ENCODE measurements at places on chromosomes 11 and 22. TPM values are rescaled to one million over a fixed set of nuclear protein-coding genes. Genes with fewer than 3 reads are reported as not detected.

The OR8G1 gene
- under 0.01 TPM for total RNA-seq

The BARX2 gene
- total RNA-seq, result not detected

The VEGFB gene
- total RNA-seq, result 17.7 TPM

The RAB38 gene
- 0.64 TPM for total RNA-seq

The LMO2 gene
- under 0.01 TPM for total RNA-seq

The CHRM1 gene
- total RNA-seq, result not detected

DNA sequence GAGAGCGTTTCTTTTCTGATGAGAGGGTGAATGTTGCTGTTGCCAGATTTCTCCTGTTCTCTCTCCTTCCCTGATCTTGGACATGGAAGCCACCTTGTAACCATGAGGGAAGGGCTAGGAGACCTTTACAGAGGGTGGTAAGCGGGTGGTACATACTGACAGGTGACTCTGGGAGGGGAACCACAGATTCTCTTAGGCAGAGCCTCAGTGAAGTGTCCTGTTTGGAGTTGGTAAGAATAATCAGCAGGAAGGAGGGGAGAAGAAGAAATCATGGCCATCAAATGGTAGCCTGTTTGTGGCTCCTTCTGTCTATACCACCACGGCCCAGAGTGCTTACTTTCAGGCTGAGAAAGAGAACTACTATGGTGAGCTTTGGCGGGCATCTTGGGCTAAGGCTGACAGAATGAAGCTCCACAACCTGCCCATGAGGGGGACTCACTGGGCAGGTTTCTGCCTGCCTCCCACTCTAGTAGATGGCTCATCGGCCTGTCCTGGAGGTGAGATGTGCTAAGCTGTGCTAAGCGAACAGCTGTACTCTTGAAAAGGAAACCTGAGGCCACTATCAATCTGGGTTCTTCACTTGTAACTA lies 55.3 kb upstream of the CLTCL1 start:
- DNase-seq, result no peak

DNA sequence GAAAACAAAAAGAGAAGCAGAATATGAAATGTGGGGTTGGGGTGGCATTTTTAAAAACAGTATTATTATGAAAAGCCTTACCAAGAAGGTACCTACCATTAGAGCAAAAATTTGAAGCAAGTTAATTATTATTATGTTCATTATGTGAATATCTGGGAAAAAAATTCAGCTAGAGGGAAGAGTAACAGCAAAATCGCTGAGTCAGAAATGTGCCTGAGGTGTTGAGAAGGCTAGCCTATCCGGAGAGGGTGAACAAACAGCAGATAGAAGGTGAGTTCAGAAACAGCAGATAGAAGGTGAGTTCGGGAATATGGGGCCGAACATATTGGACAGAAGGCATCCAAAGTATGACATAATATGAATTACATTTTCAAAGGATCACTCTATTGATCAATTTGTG lies 536.8 kb upstream of the ANO5 start:
- no peak for DNase-seq

GRCh38 chr11:99505316-99505715 lies 484.6 kb downstream of the CNTN5 start:
- peak; percentile 70 for DNase-seq

DNA sequence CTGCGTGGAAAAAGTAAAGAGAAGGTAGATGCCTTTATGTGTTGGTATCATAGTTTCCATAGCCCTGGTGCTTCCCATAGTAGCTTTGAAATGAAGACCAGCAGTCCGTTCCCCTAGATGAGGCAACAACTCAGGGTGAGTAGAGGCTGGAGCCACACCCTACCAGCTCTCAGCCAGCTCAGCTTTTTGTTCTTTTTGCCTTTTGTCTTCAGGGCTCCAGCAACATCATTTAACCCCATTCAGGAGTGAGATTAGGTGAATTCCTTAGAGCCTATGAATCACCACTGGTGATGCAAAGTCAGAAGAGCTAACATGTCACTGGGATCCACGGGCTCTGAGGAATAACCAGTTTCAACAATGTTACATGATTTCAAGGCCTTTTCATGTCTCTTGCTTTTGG lies 14.0 kb upstream of the SESN3 start:
- DNase-seq, result no peak

GRCh38 chr11:75388386-75389275 lies 10.7 kb upstream of the RPS3 start:
- peak; percentile 78 for DNase-seq

DNA sequence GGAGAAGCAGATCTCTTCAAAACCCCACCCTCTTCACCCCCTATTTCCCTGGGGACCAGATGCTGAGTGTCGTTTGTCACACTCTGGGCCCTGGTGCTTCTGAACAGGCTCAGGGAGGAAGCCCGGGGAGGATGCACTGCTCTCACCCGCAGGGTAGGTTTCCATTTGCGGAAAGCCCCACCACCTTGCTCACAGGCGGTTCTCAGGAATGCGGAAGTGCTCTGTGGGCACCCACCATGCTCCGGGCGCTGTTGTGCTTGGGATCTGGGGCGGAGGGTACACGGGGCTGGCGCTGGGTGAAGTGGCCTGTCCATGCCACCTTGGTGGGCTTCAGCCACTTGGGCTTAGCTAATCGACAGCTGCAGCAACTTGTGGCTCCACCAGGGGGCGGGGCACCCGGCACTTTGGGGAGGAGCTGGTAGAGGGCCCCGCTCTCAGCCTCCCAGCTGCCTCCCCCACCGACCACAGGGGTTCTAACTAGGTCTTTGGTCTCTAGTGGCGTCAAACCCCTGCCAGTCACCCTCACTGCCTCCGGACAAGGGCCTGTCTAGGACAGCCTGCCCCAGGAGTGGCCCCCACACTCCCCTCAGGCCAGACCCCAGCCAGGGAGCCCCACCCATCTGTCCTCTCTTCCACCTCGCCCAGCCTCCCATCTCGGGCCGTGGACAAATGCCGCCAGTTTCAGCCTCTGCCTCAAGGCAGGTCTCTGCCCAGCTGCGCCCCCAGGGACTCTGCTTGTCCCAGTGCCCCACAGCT lies 7.4 kb downstream of the NDUFV1 start:
- DNase-seq, result peak; percentile 32

DNA sequence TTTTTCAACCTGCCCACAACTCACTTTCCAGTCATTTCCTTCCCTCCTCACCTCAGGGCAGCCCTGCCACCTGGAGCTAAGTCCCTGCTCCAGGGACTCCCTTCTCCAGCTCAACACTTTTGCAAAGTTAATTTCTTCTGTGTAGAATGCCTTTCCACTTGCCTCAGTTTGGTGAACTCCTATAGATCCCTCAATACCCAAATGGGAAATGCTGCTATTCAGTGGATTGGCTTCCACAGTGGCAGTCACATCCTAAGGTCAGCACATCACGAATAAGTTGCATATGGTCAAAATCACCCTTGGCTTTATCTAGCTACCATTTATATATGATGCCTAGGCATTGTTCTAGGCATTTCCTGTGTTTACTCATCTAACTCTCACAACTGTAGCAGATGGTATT lies 23.6 kb downstream of the GDPD5 start:
- no peak for DNase-seq

DNA sequence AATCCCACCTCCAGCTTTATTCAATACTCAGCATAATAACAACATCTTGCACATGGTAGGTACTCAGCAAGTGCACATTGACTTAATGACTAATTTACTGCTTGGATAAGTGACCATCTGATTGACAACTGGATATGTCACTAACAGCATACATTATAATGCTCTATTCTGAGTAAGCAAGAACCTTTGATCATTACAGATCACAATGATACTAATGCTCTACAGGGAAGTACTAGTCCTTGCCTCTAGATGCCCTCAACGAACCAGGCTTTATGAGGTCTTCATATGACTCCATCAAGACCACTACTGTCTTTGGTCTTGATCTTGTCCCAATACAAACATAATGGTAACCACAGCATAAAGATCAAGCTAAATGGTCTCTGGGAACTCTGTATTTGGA lies 167.6 kb upstream of the MTMR2 start:
- DNase-seq, result no peak

GRCh38 chr11:7849018-7849417 lies 52.3 kb upstream of the OR5P2 start:
- DNase-seq, result no peak

DNA sequence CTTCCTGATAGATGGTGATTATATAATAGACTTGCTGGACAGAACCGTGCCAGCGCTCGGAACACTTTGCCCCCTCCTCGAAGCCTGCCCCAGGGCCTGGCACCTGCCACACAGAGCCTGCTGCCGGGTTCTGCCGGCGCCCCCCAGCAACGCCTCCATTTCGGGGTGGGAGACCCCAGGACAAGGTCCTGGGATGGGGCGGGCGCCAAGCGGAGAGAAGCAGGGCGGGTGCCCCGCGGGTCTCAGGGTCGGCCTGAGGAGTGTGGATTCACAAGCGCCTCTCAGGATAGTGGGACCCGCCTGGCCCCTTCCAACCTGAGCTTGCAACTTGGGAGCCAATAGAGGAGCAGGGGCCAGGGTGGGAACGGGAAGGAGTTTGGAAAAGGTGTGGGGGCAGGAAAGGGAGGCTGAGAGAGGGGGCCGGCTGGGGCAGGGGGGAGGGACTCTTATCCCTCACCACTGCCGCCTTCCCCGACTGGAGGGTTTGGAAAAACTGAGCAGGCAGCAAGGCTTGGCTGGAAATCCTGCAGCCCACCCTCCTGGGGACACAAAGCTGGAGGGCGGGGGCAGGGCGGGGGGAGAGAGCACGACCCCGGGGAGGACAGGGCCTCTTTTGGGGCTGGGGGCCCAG lies 3.3 kb upstream of the BCL9L start:
- DNase-seq, result peak; percentile 65

GRCh38 chr11:92941676-92942571 lies 27.5 kb upstream of the MTNR1B start:
- peak; percentile 52 for DNase-seq

DNA sequence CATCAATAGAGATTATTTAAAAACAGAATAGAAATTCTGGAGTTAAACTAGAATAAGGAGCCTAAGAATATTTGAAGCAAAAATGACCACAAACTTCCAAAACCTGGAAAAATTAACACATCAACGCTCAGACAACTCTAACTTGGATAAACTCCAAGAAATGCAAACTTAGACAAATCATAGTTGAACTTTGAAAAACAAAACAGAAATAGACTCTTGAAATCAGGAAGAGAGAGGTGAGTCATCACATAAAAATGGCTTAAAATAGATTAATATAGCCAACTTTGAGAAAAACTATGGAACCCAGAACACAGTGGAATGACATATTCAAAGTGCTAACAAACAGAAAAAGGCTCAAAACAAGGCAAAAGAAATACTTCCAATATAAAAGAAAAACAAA lies 974.2 kb downstream of the JRKL start:
- peak; percentile 12 for DNase-seq

GRCh38 chr22:46036558-46037408 lies 59.8 kb upstream of the WNT7B start:
- peak; percentile 27 for DNase-seq

DNA sequence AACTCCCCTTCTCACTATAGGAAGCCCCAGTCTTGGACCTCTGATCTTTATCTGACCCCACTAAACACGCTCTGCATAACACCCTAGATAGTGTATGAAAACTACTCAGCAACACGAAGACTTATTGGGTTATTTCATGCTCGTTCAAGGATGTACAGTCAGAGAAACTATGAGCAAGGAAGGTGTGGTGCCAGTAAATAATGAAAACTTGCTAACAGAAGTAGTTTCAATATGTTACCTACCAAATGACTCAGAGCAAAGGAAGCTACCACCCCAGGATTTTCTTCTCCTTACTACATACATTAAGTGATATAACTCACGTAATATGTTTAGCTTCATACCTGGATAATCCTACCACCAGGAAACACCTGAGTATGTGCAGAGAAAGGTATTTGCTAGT lies 25.9 kb upstream of the LYVE1 start:
- no peak for DNase-seq

- no peak for DNase-seq
These were observed 75.2 kb downstream of the CABIN1 start for GRCh38 chr22:24086310-24086709.
